ENCODE measurements at places on chromosomes 5 and 9.

DNA sequence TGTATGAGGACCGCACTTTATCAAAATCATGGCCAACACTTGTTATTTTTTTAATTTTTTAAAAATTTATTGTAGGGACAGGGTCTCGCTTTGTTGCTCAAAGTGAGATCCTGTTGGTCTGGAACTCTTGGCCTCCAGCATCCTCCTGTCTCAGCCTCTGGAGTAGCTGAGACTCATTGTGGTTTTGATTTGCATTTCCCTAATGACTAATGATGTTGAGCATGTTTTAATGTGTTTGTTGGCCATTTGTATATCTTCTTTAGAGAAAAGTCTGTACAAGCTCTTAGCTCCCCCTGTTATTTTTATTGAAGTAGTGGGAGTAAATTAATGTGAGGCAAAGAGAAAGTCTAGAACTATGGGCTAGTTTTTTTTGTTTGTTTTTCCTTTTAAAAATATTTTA, 1.6 kb upstream of the RPS6 start:
- H3K4me1 ChIP-seq, result peaks cover 34% of the 10 kb centered on the region
- no peaks in the 10 kb centered on the region for H3K27me3 ChIP-seq
- no peak for DNase-seq
- peaks cover 8% of the 10 kb centered on the region for H3K36me3 ChIP-seq

DNA sequence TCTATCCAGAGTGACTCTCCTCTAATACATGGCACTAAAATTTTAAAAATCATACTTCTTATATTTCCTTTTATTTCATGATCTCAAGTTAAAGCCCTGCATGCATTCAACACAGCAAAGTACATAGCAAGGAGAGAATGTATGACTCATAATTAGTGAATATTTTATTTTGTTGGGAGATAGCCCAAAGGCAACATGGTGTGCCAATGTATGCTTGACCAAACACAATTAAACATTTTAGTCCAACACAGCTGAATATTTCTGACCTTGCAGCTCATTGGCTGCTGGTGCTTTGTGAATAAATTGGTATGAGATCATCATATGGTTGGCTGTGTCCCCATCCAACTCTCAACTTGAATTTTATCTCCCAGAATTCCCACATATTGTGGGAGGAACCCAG, 103.5 kb downstream of the NPR3 start:
- H3K4me1 ChIP-seq, result no peaks in the 10 kb centered on the region
- H3K36me3 ChIP-seq, result no peaks in the 10 kb centered on the region
- no peaks in the 10 kb centered on the region for H3K27me3 ChIP-seq
- no peak overlapping the region for H3K4me3 ChIP-seq
- no peak for DNase-seq
- H3K27ac ChIP-seq, result no peak overlapping the region

- no peak overlapping the region for H3K27ac ChIP-seq
- no peaks in the 10 kb centered on the region for H3K27me3 ChIP-seq
- no peak for DNase-seq
Measured at GRCh38 chr5:104353371-104353770, 790.8 kb upstream of the NUDT12 start.

DNA sequence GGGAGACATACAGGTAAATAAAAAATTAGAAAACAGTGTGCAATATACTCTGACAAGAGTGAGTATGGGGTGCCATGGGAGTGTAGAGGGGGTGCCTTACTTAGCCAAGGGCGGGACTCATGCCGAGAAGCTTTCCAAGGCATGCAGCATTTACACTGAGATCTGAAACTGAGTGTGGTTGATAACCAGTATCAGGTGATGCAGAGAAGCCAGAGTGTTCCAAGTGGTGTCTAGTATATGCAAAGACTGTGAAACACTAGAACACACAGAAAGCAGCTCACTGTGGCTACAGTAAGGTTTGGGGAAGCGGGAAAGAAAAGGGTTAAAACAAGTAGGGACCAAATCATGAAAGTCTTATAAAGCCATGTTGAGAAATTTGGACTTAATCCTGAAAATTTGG, 30.5 kb upstream of the ERBIN start:
- H3K27ac ChIP-seq, result no peak overlapping the region
- DNase-seq, result no peak
- no peaks in the 10 kb centered on the region for H3K27me3 ChIP-seq

DNA sequence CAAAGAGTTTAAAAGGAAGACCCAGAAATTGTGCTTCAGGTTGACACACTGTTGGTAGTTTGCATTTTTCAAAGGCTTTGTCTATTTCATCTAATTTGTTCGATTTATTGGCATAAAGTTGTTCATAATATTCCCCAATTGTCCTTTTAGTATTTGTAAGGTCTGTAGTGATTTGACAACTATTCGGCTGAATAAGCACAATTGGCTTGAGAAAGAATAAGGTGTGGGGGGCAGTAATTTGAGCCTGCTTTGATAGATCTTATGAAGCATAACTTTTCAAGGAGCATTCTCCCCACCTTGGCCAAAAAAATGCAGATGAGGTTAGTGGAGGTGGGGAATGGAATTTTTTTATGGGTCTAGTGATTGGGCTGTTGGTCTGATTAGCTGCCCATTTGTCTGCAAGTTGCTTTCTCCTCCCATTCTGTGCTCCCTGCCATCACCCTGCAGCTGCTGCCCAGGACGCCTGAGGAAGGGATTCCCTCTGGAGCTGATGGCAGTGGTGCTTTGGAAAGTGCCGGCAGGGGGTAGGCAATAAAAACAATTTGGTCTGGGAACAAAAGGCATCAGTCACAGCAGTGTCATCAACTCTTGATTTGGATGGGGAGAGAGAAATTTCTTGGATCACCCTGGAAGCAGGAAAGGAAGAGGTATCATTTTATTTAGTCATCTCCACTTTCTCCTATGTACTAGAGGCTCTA, 26.6 kb downstream of the WNT8A start:
- H3K27me3 ChIP-seq, result peaks cover 18% of the 10 kb centered on the region
- H3K4me3 ChIP-seq, result no peak overlapping the region
- H3K36me3 ChIP-seq, result no peaks in the 10 kb centered on the region
- no peak overlapping the region for H3K27ac ChIP-seq

DNA sequence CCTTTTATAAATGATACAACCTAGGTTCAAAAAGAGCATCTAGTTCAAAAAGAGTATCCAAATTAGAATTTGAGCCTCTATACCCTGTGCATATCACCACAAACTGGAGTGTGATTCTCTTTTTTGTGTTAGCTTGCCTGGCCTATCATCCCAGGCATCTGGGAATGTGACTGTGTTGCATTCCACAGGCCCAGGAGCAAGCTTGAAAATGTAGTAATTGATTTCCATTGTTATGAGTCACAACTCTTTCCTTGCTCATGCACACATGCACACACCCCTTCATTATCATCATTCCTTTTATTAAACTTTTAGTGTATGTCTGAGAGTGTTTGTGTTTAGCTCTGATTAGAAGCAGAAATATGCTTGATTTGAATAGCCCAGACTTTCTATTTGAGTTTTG, 75.2 kb downstream of the FCHO2 start:
- H3K4me1 ChIP-seq, result no peaks in the 10 kb centered on the region
- H3K36me3 ChIP-seq, result no peaks in the 10 kb centered on the region
- H3K27me3 ChIP-seq, result no peaks in the 10 kb centered on the region
- no peak overlapping the region for H3K27ac ChIP-seq

- no peaks in the 10 kb centered on the region for H3K27me3 ChIP-seq
- H3K27ac ChIP-seq, result peak overlapping the region; percentile 79
- no peak overlapping the region for H3K4me3 ChIP-seq
- peaks cover 6% of the 10 kb centered on the region for H3K36me3 ChIP-seq
- peaks cover 43% of the 10 kb centered on the region for H3K4me1 ChIP-seq
Measured at GRCh38 chr5:177603631-177604030, 3.7 kb downstream of the B4GALT7 start.

- DNase-seq, result no peak
- H3K4me3 ChIP-seq, result no peak overlapping the region
- H3K27me3 ChIP-seq, result peaks cover 6% of the 10 kb centered on the region
- no peak overlapping the region for H3K27ac ChIP-seq
Measured at GRCh38 chr5:155912291-155912690, 414.7 kb upstream of the SGCD start.

GRCh38 chr9:130426883-130427282, 17.9 kb upstream of the ASS1 start:
- H3K36me3 ChIP-seq, result peaks cover 3% of the 10 kb centered on the region
- no peak for DNase-seq
- H3K27ac ChIP-seq, result no peak overlapping the region
- no peak overlapping the region for H3K4me3 ChIP-seq

DNA sequence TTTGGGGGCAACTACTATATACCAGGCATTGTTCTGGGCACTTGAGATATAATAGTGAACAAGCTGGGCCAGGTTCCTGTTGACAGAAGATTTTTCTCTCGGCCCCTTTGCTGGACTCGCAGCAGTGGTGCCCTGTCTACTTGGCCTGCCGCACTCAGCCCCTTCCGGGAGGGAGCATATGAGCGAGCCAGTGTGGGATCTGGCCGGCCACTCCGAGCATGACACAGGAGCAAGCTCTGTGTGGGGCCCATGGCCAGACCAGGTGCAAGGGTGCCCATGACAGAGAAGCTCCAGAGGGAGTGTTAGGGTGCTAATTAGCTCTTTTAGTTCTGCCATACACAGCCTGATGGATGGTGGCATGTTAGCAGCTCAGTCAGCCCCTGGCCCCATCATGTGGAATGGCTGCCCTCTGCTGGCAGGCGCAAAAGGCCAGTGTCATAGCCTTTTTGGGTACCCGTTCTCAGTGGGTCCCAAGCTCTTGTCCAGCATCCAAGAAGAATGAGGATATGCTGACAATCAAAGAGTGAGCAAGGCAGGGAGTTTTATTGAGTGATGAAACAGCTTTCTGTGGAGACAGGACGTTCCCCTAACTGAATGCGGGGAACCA, 9.3 kb upstream of the KIF4B start:
- no peak overlapping the region for H3K27ac ChIP-seq
- no peaks in the 10 kb centered on the region for H3K36me3 ChIP-seq
- no peak overlapping the region for H3K4me3 ChIP-seq
- H3K4me1 ChIP-seq, result no peaks in the 10 kb centered on the region
- DNase-seq, result no peak

- H3K27me3 ChIP-seq, result no peaks in the 10 kb centered on the region
- no peak overlapping the region for H3K27ac ChIP-seq
- peaks cover 2% of the 10 kb centered on the region for H3K36me3 ChIP-seq
- H3K4me3 ChIP-seq, result no peak overlapping the region
- H3K4me1 ChIP-seq, result peaks cover 5% of the 10 kb centered on the region
- DNase-seq, result no peak
Measured at GRCh38 chr9:5910413-5911057, 19.8 kb downstream of the MLANA start.

GRCh38 chr9:79490657-79491248, 81.0 kb upstream of the TLE4 start:
- H3K4me1 ChIP-seq, result no peaks in the 10 kb centered on the region
- H3K4me3 ChIP-seq, result no peak overlapping the region
- peaks cover 3% of the 10 kb centered on the region for H3K36me3 ChIP-seq
- no peak overlapping the region for H3K27ac ChIP-seq

DNA sequence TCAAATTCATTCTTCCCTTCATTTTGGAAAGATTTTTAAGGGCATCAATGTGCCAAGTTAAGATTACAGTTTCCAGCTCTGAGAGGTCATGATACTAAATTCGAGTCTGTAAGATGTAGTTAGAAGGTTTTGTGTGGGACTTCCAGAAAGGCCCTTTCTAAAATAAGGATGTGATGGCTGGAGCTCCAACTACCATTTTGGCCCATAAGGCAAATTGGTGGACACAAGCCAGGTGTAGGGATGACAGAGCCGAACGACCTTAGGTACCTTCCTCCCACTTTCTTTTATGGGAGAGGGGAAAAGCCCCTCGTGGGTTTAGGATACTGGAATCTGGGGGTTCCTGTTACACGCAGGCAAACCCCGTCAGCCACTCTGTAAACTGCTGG, 54.3 kb upstream of the PTPDC1 start:
- H3K36me3 ChIP-seq, result peaks cover 4% of the 10 kb centered on the region
- peaks cover 10% of the 10 kb centered on the region for H3K27me3 ChIP-seq
- peak overlapping the region; percentile 99 for H3K4me3 ChIP-seq
- no peak for DNase-seq
- peaks cover 15% of the 10 kb centered on the region for H3K4me1 ChIP-seq

DNA sequence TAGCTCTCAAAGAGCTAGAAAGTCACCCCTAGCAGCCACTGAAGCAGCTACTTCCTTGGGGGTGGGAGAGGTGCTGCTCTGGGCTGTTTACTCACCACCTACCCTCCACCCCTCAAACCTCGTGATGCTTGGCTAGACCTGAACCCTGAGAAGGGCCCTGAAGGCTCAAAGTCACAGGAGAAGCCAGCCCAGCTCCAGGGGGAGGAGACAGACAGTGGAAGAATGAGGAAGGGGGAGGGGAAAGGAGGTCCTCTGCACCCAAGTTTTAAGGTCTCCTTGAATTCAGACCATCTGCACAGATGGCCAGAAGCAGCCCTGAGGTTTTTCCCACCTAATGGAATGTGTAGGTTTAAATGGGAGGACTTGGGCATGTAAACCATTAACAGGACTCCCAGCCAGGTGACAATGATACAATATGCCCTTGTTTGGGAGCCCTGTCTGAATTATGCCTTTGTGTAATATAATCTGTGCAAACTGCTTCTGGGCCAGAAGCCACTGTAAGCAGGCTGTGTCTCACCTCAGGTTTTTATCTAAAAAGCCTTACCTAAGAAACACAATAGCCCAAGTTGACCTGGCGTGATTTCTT, 180.5 kb downstream of the PIK3R1 start:
- no peaks in the 10 kb centered on the region for H3K36me3 ChIP-seq
- H3K27me3 ChIP-seq, result no peaks in the 10 kb centered on the region
- H3K4me1 ChIP-seq, result no peaks in the 10 kb centered on the region

DNA sequence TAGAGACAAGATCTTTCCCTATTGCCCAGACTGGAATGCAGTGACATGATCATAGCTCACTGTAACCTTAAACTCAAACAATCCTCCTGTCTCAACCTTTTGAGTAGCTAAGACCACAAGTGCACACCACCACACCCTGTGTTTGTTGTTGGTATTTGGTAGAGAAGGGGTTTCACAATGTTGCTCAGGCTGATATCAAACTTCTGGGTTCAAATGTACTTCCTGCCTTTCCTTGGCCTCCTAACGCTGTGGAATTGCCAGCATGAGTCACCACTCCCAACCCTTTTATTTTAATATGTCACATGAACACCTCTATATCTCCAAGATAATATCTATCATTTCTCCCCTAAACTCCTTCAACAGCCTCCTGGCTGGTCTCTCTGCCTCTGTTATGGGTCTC, 719.0 kb downstream of the PTPRD start:
- H3K4me3 ChIP-seq, result no peak overlapping the region
- H3K27ac ChIP-seq, result no peak overlapping the region
- no peak for DNase-seq
- no peaks in the 10 kb centered on the region for H3K4me1 ChIP-seq
- no peaks in the 10 kb centered on the region for H3K27me3 ChIP-seq
